ENCODE measurements at places on chromosomes 6 and 20.

- H3K27ac ChIP-seq: no peak overlapping the region
- no peak overlapping the region for H3K4me3 ChIP-seq
- DNase-seq: no peak
- H3K36me3 ChIP-seq: no peaks in the 10 kb centered on the region
These were observed 256.1 kb downstream of the TBX18 start for GRCh38 chr6:84508334-84508733.

DNA sequence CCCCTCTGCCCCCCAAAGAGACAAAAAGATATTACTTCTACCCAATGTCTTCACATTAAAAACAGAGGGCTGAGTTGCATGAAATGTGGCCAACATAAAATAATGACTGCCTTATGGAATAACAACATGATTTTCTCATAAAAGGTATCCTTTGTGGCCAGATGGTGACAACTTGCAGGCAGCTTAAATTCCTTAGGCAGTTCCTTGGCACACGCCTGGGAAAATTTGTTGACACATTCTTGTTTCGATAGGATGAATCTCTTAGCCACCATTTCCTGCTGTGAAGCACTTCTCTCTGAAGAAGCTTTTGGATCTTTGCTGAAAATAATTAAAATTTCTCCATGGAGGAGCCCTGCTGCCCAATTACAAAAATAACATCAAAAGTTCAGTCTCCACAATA, 109.0 kb upstream of the COL21A1 start:
- no peaks in the 10 kb centered on the region for H3K27me3 ChIP-seq
- no peaks in the 10 kb centered on the region for H3K4me1 ChIP-seq
- H3K36me3 ChIP-seq: no peaks in the 10 kb centered on the region
- no peak for DNase-seq

DNA sequence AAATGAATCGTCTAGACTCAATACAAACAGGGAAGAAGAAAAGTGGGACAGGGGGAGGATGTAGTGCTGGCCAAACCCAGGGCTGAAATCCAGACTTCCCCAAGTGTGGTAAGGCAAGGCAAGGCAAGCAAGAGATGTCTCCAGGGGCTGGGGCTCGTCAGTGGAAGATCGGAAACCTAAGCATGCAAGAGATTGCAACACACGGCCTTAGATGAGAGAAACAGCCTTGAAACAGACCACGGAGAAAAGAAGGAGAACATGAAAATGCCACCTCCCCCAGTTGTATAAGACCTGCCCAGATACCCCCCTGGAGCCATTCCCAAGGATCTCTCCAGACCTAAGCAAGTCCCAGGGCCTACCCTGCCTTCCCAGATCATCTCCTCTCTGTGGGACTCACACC, 20.0 kb downstream of the VEGFA start:
- no peaks in the 10 kb centered on the region for H3K4me1 ChIP-seq
- no peaks in the 10 kb centered on the region for H3K27me3 ChIP-seq
- H3K4me3 ChIP-seq: no peak overlapping the region

DNA sequence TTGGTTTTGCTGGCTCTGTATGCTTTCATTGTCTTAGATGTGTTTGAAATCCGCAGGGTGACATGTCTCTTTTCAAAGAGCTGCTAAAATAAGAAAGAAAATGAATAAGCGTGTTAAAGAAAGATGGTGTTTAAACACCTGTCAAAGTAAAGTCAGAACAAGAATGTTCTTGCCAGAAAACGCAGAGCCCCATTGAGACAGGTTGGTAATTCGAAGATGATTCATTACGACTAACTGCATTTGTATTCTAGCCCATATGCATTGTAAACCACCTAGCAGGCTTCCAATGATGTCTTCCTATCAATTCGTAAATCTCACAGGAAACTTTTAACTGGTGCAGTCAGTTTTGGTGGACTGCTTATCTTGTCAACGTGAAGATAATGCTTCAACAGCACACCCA, 16.8 kb downstream of the PHACTR2 start:
- peaks cover 5% of the 10 kb centered on the region for H3K4me1 ChIP-seq
- H3K36me3 ChIP-seq: no peaks in the 10 kb centered on the region
- H3K27ac ChIP-seq: no peak overlapping the region
- no peaks in the 10 kb centered on the region for H3K27me3 ChIP-seq
- H3K4me3 ChIP-seq: no peak overlapping the region

GRCh38 chr6:112443179-112444065, 96.3 kb downstream of the RFPL4B start:
- no peaks in the 10 kb centered on the region for H3K36me3 ChIP-seq
- no peak overlapping the region for H3K4me3 ChIP-seq
- no peak for DNase-seq
- H3K27me3 ChIP-seq: no peaks in the 10 kb centered on the region

DNA sequence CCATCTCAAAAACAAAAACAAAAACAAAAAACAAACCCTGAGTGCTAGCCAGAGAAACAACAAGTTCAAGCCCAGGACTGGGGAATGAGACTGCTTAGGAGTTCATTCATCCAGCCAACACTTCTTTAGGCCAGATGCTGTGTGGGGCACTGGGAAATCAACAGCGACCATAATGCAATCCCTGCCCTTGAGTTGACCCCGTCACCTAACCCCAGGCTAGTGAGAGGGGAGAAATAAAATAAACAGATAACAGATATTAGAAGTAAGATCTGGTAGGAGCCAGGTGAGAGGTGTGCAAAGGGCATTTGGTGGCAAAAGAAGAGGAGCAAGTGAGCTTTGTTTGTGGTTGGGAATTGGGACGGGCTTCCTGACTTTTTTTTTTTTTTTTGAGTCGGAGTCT, 4.9 kb upstream of the RPL10A start:
- H3K4me1 ChIP-seq: peaks cover 3% of the 10 kb centered on the region
- H3K4me3 ChIP-seq: no peak overlapping the region
- no peaks in the 10 kb centered on the region for H3K27me3 ChIP-seq
- H3K27ac ChIP-seq: no peak overlapping the region
- no peaks in the 10 kb centered on the region for H3K36me3 ChIP-seq
- no peak for DNase-seq

GRCh38 chr6:166830185-166830890, 126.0 kb downstream of the RNASET2 start:
- no peak overlapping the region for H3K4me3 ChIP-seq
- no peak for DNase-seq
- no peaks in the 10 kb centered on the region for H3K36me3 ChIP-seq
- H3K4me1 ChIP-seq: no peaks in the 10 kb centered on the region
- H3K27ac ChIP-seq: no peak overlapping the region

- H3K4me3 ChIP-seq: no peak overlapping the region
- no peaks in the 10 kb centered on the region for H3K4me1 ChIP-seq
- H3K27me3 ChIP-seq: no peaks in the 10 kb centered on the region
- H3K36me3 ChIP-seq: no peaks in the 10 kb centered on the region
- no peak overlapping the region for H3K27ac ChIP-seq
These were observed 70.8 kb downstream of the TFAP2B start for GRCh38 chr6:50889497-50889896.

GRCh38 chr6:158255989-158256601, 56.2 kb upstream of the TULP4 start:
- no peaks in the 10 kb centered on the region for H3K4me1 ChIP-seq
- no peak for DNase-seq
- no peaks in the 10 kb centered on the region for H3K27me3 ChIP-seq
- H3K4me3 ChIP-seq: no peak overlapping the region
- peaks cover 31% of the 10 kb centered on the region for H3K36me3 ChIP-seq

DNA sequence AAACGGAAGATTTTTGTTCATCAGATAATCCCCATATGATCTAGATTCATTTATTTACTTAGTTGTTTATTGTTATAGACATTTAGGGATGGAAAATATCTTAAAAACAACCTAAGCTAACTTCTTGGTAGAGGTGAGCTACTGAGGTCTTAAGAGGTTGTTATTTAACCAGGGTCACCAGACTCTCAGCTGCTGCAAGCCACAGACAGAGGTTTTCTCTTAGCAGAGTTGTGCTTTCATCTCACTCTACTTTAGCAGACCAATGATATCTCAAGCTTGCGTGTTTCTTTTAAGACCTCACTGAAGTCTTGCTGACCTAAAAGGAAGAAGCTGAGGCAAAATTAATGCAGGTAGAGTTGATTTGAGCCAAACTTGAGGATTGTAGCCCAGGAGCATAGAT, 43.6 kb downstream of the NCOA7 start:
- H3K27ac ChIP-seq: peak overlapping the region; percentile 7
- H3K27me3 ChIP-seq: no peaks in the 10 kb centered on the region
- peak; percentile 42 for DNase-seq
- no peaks in the 10 kb centered on the region for H3K36me3 ChIP-seq
- H3K4me3 ChIP-seq: no peak overlapping the region

DNA sequence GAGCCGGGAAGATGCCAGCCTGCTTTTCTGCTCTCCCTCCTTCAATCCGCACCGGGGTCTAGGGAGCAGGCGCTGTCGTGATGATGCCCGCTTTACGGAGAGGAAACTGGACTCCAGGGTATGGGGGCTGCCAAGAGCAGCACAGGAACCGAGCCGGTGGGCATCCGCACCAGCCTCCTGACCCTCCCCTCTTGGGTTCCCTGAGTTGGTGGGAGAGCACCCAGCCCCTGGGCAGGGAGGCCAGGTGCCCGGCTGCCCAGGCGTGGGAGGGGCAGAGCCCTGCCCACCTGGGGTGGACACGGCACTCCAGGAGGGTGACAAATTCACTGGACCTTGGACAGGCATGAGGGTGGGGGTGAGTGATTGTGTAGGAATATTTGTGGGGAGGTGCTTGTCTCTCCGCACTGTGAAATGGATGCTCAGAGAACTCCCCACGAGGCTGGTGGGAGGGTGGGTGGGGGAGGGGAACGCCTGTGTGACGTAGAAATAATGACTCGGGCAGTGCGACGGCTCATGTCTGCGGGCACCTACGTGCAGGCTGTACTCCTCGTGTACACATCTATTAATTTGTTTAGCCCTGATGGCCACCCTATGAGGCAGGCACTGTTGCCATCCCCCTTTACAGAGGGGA, 173.4 kb downstream of the BMP7 start:
- H3K36me3 ChIP-seq: no peaks in the 10 kb centered on the region
- no peak overlapping the region for H3K27ac ChIP-seq
- H3K27me3 ChIP-seq: no peaks in the 10 kb centered on the region
- DNase-seq: no peak
- H3K4me1 ChIP-seq: no peaks in the 10 kb centered on the region

DNA sequence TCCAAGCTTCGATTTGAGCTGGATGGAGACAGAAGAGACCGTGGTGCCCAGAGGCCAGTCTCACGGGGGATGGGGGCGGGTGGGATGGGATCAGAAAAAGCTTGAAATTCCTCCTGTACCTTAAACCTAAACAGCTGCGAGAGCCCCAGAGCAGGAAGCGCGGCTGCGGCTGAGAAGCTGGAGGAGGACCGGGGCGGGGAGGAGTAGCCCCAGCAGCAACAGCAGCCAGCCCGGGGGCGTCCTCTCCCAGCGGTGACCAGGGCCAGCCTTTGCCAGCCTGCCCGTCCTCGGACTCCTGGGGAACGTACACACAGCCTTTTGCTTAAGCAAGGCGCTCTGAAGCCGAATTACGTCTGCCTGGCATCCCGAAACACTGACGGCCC, 17.4 kb upstream of the PRDM13 start:
- peak overlapping the region; percentile 23 for H3K4me3 ChIP-seq
- DNase-seq: no peak
- peaks cover 2% of the 10 kb centered on the region for H3K27me3 ChIP-seq
- H3K27ac ChIP-seq: no peak overlapping the region
- peaks cover 14% of the 10 kb centered on the region for H3K4me1 ChIP-seq

DNA sequence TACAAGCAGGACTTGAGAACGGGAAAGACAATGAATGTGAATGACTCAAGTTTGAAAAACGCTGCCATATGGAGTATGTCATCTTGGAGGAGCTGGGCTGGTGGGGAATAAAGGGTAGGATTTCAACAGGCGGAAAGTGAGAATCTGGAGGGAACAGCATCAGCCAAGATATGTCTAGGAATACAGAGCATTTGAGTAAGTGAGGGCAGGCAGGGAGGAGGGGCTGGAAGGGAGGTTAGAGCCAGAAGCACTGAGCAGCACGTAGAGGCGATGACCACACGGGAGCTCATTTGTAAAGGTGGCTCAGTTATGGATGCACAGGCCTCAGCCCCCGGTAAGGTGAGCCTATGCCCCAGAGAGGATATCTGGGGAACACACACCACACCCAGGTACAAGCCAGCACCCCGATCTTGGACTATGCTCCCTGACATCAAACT, 115.1 kb downstream of the ZMYND8 start:
- H3K4me3 ChIP-seq: no peak overlapping the region
- H3K27ac ChIP-seq: peak overlapping the region; percentile 59
- H3K4me1 ChIP-seq: no peaks in the 10 kb centered on the region
- H3K27me3 ChIP-seq: no peaks in the 10 kb centered on the region

GRCh38 chr6:136016228-136017225, 165.0 kb downstream of the PDE7B start:
- H3K36me3 ChIP-seq: no peaks in the 10 kb centered on the region
- H3K4me3 ChIP-seq: no peak overlapping the region
- no peak overlapping the region for H3K27ac ChIP-seq
- no peak for DNase-seq
- H3K27me3 ChIP-seq: no peaks in the 10 kb centered on the region

DNA sequence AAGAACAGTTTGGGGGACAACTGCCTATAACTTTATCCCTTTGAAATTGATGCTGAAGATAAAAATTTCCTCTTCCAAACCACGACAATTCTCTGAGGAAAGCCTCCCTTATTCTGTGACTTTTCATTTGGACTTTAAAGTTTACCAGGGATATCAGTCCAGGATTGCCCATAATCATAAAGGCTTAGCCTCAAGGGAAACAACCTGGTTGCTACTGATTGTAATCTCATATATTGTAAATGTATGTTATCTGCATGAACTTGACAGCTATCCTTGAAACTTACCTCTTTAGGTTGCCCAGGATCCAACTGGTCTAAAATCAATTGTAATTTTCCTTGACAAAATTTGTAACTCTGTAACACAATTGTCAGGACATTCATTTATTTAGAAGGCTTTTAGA, 23.8 kb downstream of the TBC1D32 start:
- no peaks in the 10 kb centered on the region for H3K27me3 ChIP-seq
- no peak overlapping the region for H3K4me3 ChIP-seq
- no peak for DNase-seq
- H3K4me1 ChIP-seq: peaks cover 5% of the 10 kb centered on the region
- H3K27ac ChIP-seq: no peak overlapping the region
- H3K36me3 ChIP-seq: no peaks in the 10 kb centered on the region

DNA sequence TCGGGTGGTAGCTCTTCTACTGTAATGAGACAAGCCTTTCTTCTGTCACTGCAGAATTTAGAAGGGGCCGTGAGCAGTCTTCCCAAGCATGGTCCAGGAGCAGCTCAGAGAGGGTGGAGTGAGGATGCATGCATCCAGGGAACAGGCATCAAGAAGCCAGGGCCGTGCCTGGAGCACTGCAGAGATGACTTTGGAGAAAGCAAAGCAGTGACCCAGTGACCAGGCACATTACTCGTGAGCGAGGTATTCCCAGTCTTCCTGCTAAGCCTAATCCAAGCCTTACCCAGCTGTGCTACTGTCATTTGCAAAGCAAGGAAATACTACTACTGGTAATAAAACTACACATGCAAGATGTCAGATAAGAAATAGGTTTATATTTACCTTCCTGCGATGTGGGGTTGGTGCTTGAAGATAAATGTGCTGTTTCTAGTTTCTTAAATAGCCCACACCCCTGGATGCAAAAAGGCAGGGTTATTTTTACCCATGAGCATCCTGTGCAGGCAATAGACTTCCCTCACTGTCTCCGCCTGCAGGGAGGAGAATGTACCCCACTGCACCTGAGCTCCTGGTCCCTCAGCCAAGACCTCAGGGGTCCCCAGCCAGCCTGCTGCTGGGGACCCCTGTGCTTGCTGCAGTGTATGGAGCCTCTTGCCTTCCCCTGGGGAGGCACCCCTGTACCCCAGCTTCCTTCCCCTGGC, 62.9 kb downstream of the SSR1 start:
- H3K4me3 ChIP-seq: no peak overlapping the region
- no peaks in the 10 kb centered on the region for H3K4me1 ChIP-seq
- no peaks in the 10 kb centered on the region for H3K27me3 ChIP-seq
- no peak overlapping the region for H3K27ac ChIP-seq
- H3K36me3 ChIP-seq: peaks cover 69% of the 10 kb centered on the region

GRCh38 chr6:135938576-135939207, 87.2 kb downstream of the PDE7B start:
- peak; percentile 22 for DNase-seq
- H3K36me3 ChIP-seq: no peaks in the 10 kb centered on the region
- H3K27me3 ChIP-seq: no peaks in the 10 kb centered on the region
- H3K4me3 ChIP-seq: no peak overlapping the region
